CD8-positive, alpha-beta memory T cell (primary cell): ENCODE measurements at places on chromosomes 5 and 9. TPM values are rescaled to one million over a fixed set of nuclear protein-coding genes. Genes with fewer than 3 reads are reported as not detected.
A peak's percentile ranks its signal among the peaks of the same experiment; 100 is the strongest.

HEMGN gene
- polyA plus RNA-seq, result 2.8 TPM

FOXD4L5 gene
- not detected for polyA plus RNA-seq

ANKRD18B gene
- polyA plus RNA-seq, result not detected

GRCh38 chr5:120550358-120550757 lies 86.3 kb downstream of the PRR16 start:
- H3K27ac ChIP-seq, result no peak overlapping the region
- H3K27me3 ChIP-seq, result no peaks in the 10 kb centered on the region
- no peak overlapping the region for H3K4me3 ChIP-seq

DNA sequence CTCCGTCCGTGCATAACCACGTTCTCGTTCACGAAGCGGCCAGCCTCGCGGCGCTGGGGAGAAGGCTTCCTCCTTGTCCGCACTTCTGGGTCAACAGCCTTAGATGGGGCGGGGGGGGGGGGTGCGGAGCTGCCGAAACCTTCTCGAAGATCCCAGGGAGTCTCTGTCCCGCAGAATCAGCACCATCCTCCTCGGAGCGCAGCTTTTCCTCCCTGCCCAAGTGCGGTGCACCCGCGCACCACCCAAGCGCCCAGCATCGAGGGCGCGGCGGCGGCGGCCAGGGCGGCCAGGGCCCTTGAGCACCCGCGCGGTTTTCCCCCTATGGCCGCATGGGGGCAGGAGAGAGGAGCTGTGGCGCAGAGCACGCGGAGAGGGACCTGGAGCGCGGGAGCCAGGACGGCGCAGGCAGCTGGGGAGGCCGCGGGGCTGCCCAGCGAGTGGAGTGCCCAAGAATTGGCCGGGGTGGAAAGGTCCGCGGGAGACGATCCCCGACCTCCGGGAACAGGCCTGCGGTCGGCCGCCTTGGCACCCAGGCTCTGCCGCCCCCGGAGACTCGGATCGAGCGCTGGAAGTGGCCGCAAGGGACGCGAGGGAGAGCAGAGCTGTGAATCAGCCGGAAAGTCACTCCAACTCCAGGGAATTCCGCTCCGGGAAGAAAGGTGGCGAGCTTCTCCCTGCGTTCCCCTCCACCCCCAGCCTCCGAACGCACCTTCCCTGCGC lies 43.1 kb downstream of the TMEM174 start:
- peak; percentile 56 for DNase-seq
- H3K27ac ChIP-seq, result no peak overlapping the region
- no peaks in the 10 kb centered on the region for H3K36me3 ChIP-seq
- H3K4me1 ChIP-seq, result peaks cover 10% of the 10 kb centered on the region

DNA sequence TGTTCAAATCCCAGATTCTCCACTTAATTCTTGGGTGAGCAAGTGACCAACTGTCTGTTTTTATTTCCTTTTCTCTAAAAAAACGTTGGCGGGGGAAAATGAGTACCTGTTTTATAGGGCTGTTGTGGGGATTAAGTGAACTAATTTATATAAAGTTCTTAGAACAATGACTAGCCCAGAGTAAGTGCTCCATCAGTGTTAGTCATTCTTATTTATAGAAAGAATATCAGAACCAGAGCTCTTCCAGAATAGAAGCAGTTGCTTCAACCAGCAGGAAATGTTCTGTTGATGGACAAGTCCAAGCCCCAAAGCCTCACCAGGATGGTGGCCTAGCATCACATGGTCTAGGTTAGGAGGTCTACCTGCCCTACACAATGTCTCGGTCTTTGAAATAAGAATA lies 379.2 kb downstream of the ACTL7B start:
- no peaks in the 10 kb centered on the region for H3K4me1 ChIP-seq
- no peak for DNase-seq
- H3K36me3 ChIP-seq, result no peaks in the 10 kb centered on the region

DNA sequence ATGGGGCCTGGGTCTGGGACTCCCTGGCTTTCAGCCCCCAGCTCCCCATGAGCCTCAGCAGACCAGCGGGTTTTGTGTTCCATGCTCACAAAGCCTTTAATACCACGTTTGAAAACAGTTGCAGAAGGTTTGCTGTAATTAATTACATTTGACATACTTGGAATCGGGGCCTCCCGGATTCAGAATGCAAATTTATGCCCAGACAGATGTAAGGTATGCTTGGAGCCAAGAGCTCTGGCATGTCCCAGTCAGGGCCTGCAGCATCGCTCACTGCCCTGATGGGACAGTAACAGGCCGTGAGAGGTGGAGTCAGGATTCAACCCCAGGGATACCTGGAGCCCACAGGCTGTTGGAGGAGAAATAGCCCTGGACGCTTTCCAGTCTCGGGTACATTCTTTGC lies 12.2 kb downstream of the ZNF618 start:
- H3K4me1 ChIP-seq, result peaks cover 8% of the 10 kb centered on the region
- no peak overlapping the region for H3K4me3 ChIP-seq
- no peaks in the 10 kb centered on the region for H3K36me3 ChIP-seq
- no peaks in the 10 kb centered on the region for H3K27me3 ChIP-seq
- H3K27ac ChIP-seq, result no peak overlapping the region

FOXD4L6 gene
- polyA plus RNA-seq, result not detected

DNA sequence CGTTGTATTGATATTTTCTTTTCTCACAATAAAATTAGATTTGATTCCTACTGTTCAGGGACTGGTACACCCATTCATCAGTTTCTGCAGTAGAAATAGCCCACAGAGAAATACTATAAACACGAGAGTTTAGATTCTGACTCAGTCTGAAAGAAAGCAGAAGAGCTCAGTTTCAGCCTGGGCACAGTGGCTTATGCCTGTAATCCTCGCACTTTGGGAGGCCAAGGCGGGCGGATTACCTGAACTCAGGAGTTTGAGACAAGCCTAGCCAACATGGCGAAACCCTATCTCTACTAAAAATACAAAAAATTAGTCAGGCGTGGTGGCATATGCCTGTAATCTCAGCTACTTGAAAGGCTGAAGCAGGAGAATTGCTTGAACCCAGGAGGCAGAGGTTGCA lies 8.6 kb downstream of the ITK start:
- peaks cover 16% of the 10 kb centered on the region for H3K36me3 ChIP-seq
- peak overlapping the region; percentile 44 for H3K4me3 ChIP-seq
- no peak for DNase-seq
- no peak overlapping the region for H3K27ac ChIP-seq

SV2C gene
- not detected for polyA plus RNA-seq

SPATA31D4 gene
- polyA plus RNA-seq, result not detected

GRCh38 chr5:76617229-76617628 lies 6.0 kb downstream of the F2RL2 start:
- no peak overlapping the region for H3K4me3 ChIP-seq
- no peaks in the 10 kb centered on the region for H3K4me1 ChIP-seq
- no peak overlapping the region for H3K27ac ChIP-seq
- no peaks in the 10 kb centered on the region for H3K27me3 ChIP-seq
- peaks cover 7% of the 10 kb centered on the region for H3K36me3 ChIP-seq

DNA sequence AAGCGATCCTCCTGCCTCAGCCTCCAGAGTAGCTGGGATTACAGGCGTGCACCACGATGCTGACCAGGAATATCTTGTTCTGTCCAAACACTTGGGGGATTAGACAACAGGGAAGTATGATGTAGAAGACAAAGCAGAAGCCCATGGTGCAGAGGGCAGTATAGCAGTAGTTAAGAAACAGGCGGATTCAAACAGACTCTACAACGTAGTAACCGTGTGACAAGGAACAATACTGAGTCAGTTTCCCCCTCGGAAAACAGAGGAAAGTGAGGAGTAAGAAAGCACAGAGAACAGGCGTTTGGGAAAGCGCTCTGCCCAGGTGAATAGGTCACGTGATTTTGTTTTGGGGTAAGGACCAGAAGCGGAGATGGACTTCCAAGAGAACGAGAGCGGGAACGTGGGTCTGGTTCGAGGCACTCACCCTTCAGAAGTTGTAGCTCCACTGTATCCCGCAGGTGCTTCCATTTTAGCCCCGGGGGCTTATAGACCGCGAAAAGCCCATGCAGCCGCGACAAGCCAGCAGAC lies 306 bp downstream of the TRUB2 start:
- peaks cover 29% of the 10 kb centered on the region for H3K4me1 ChIP-seq
- peak overlapping the region; percentile 81 for H3K4me3 ChIP-seq
- H3K27me3 ChIP-seq, result no peaks in the 10 kb centered on the region
- peaks cover 20% of the 10 kb centered on the region for H3K36me3 ChIP-seq
- no peak for DNase-seq

DNA sequence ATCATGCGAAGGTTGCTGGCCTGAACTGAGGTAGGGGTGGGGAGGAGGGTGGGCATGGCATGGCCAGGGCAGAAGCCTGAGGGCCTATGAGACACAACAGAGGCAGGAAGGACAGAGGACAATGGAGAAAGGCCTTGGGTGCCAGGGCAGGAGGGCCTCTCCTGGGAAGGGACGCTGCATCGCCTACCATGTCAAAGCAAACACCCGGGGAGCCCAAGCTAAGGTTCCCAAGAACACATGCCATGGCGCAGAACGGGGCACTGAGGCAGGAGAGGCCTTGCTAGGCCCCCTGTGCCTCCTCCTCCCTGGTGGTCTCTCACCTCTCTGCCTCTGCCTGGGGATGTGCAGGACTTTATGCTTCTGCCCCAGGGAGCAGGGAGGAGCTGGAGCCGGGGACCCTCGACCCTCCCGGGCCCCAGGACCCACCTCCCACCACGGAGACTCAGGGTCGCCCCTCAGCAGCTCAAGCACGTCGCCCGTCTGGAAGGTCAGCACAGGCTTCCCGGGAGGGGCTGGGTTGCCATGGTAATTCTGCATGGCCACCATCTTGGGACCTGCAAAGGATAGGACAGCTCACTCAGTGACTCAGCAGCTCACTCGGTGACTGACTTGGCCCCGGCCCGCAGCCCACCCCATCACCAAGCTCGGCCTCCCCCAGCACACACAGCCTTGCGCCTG lies 40.3 kb upstream of the SARDH start:
- no peaks in the 10 kb centered on the region for H3K27me3 ChIP-seq
- no peaks in the 10 kb centered on the region for H3K4me1 ChIP-seq
- H3K27ac ChIP-seq, result no peak overlapping the region
- H3K4me3 ChIP-seq, result no peak overlapping the region
- no peak for DNase-seq

JAKMIP2 gene
- polyA plus RNA-seq, result 6.3 TPM
